ENCODE measurements at places on chromosomes 12 and 14. TPM values are rescaled to one million over a fixed set of nuclear protein-coding genes. Genes with fewer than 3 reads are reported as not detected.

Gene FGF23
- not detected for total RNA-seq

Gene SMCO2
- total RNA-seq, result not detected

DNA sequence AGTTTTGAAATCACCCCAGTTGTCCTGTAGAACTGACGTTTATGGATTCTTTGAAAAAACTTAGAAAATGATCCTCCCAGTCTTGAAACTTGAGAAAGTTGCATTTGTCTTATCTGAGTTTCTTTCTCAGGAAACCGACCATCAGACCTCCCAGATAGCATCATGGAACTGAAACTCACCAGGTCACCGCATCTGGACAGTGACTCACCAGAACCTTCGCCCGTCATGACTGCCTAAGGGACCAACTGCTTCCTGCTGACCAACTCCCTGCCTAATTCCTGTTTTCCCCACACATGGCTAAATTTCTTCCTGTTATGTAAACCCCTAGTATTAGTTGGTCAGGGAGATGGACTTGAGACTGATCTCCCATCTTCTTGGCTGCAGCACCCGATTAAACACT, 175.7 kb downstream of the RIMBP2 start:
- H3K4me1 ChIP-seq, result no peaks in the 10 kb centered on the region
- H3K27me3 ChIP-seq, result no peaks in the 10 kb centered on the region
- no peak for DNase-seq
- H3K4me3 ChIP-seq, result no peak overlapping the region

DNA sequence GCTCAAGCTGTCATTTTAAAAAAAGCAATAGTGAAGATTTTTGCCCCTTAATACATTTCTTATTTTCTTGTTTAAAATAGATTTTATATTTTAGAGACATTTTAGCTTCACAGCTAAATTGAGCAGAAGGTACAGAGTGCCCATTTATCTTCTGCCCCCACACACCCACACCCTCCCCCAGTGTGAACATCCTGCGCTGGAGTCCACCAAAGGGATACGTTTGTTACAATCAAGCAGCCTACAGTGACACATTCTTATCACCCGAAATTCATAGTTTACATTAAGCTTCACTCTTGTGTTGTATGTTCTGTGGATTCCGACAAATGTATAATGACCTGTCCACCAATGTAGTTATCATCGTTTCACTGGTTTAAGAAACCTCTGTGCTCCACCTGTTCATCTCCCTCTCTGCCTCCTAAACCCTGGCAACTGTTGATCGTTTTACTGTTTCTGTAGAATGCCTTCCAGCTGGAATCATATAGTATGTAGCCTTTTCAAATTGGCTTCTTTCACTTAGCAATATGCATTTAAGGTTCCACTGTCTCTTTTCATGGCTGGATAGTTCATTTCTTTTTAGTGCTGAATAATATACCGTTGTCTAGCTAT, 91.0 kb upstream of the TRAF3 start:
- H3K4me1 ChIP-seq, result no peaks in the 10 kb centered on the region
- H3K36me3 ChIP-seq, result peaks cover 6% of the 10 kb centered on the region
- no peak overlapping the region for H3K4me3 ChIP-seq
- H3K27me3 ChIP-seq, result no peaks in the 10 kb centered on the region
- no peak for DNase-seq

- no peak overlapping the region for H3K27ac ChIP-seq
- H3K27me3 ChIP-seq, result no peaks in the 10 kb centered on the region
- no peaks in the 10 kb centered on the region for H3K4me1 ChIP-seq
- no peaks in the 10 kb centered on the region for H3K36me3 ChIP-seq
Measured at GRCh38 chr12:10551375-10551774, 45.7 kb downstream of the EIF2S3B start.

GRCh38 chr14:96088074-96088473, 48.9 kb downstream of the C14orf132 start:
- no peak overlapping the region for H3K4me3 ChIP-seq
- no peak overlapping the region for H3K27ac ChIP-seq
- no peaks in the 10 kb centered on the region for H3K4me1 ChIP-seq
- no peak for DNase-seq

Data from CD4-positive, CD25-positive, alpha-beta regulatory T cell (primary cell).